ENCODE measurements at places on chromosomes 4 and X. TPM values are rescaled to one million over a fixed set of nuclear protein-coding genes. Genes with fewer than 3 reads are reported as not detected.

Gene CXCL3
- total RNA-seq, result 1.4 TPM

DNA sequence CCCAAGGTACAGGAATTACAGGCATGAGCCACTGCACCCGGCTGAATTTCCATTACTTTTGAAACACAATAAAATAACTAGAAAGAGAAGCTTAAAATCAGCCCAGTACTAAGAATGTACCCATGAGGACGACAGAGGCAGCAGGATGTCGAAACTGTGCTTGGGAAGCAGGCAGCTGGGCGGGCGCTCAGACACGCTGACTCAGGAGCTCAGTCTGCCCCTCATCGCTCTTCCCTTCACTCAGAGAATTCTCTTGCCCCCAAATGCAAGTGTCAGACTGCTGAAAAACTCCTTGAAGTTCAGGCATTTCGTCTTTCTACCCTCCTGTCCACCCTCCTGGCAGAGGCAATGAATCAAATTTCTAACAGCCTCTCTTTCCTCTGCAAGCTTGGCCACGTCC is 41.0 kb upstream of the CDKN2AIP start:
- no peaks in the 10 kb centered on the region for H3K27me3 ChIP-seq
- H3K36me3 ChIP-seq, result no peaks in the 10 kb centered on the region
- H3K4me3 ChIP-seq, result no peak overlapping the region
- H3K27ac ChIP-seq, result no peak overlapping the region

Gene ATP7A
- total RNA-seq, result 17.2 TPM

Gene MRFAP1L1
- total RNA-seq, result 36.8 TPM

Gene MSANTD1
- 1.4 TPM for total RNA-seq

Gene GPR34
- not detected for total RNA-seq

Gene CD38
- total RNA-seq, result 0.94 TPM

DNA sequence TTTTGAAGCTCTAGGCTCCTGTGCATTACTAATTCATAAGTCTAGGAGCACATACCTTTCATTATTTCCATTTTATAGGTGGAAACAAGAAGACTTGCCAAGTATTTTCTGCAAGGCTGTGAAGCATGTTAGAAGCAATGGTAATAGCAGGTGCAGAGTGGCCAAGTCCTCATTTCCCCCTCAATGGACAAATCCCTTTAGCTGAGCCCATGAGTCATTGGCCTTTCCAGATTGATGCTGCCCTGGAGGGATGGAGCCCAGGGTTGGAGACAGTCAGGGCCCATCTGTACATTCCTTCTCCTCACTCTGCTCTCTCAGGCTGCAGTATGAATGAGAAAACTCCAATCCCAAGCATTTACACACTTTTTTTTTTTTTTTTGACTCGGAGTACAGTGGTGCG is 6.6 kb downstream of the MGST2 start:
- no peak for DNase-seq
- H3K27me3 ChIP-seq, result no peaks in the 10 kb centered on the region
- H3K27ac ChIP-seq, result no peak overlapping the region
